Forelimb muscle (tissue), 1 donor: ENCODE measurements at places on chromosomes 12 and 14.

GRCh38 chr12:122991623-122992275 is 11.3 kb downstream of the ARL6IP4 start:
- DNase-seq = no peak

DNA sequence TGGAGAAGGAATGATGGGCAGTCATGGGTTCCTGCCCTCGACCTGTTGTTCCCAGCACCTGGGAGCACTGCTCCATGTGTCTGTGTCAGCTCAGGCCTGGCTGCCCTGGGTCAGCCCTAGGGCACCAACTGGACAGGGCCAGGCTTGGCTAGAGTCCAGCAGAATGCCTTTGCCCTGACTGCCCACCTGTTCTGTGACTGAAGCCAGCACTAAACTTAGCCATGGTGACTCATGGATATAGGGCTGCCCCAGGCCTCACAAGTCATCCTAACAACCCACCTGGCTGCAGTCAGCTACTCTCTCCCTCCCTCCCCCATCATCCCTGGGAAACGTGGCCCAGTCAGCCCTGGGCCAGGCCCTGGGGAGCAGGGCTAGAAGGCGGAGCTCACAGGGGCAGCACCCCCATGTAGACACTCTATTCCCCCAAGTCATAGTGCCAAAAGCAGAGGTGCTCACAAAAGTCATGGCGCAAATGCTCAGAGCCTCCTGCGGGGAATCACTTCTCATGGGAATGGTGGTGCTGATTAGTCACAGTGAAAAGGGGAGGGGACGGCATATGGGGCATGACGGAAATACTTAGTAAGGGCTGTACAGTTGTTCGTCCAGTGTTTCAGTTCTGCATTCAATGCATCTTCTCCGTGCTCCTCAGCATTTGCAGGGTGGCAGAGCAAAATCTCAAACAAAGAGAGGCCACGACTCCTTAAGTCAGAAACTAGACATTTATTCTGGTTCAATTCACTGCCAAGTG is 52.0 kb upstream of the NTF3 start:
- DNase-seq = no peak

- no peak for DNase-seq
Measured at GRCh38 chr12:52390739-52391617, 5.5 kb upstream of the KRT84 start.

DNA sequence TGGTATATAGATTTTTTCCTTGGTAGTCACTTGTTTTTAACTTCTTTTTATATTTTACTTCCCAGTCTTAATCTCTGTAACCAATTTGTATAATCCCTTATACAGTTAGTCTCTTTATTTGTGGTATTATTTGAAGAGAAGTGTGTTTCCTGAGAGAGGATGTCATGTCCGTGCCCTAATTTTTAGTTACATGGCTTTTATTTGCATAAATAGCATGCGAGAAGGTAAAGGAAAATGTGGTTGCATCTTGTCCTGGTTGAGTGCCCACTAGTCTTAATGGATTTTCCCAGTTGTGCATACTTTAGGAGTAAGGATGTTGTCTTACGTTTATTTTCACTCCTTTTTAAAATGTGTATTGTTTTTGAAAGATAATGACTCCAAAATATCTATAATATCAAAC is 27.5 kb downstream of the RAP1B start:
- no peak for DNase-seq

DNA sequence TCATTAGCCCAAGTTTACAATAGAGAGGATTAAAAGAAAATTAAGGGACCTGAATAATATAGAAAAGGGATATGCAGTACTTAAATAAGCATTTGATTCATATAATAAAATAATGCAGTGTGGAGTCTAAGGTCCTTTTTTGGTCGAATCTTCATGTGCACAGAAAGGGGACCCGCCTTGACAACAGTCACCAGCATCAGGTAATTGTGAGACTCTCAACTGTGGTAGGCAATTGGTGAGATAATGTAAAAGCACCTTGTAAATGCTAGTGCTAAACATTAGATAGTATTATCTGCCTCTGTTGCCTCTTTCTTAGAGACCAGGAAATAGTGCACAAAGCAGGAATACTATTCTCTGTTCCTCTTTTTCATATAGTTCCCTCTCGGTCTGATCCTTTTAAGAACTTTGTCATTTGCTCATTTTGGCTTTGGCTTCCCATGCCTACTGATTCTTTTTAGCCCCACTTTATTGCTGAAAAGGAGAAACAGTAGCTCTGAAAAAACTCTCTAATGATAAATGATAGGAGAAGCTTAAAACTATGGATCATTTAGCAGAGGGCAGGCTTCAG is 17.5 kb downstream of the CHPT1 start:
- DNase-seq = no peak

- no peak for DNase-seq
Measured at GRCh38 chr12:49496417-49497360, 42.1 kb upstream of the KCNH3 start.

DNA sequence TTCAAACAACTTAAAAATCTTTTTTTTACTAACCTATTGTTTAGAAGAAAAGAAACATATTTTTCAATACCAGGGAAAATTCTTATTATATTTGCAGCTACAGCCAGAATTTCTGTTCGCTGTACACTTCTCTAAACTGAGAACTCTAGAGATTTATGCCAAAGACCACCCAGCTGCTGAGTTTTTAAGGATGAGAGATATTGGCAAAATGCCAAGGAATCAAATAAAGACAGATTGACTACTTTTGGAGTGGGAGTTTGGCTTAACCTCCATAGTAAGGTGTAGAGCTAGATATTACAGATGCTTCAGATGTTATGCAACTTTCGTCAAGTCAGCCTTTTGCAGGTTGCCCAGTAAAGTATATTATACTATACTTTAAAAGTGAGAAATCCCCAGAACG is 71.8 kb downstream of the TTLL5 start:
- DNase-seq = no peak
